Stimulated activated CD4-positive, alpha-beta T cell treated with anti-CD3 and anti-CD28 coated beads, Interleukin-1b, Interleukin-23, amount 100 ng/mL, for 1 hour (primary cell): ENCODE measurements at places on chromosomes 1 and 21.

DNA sequence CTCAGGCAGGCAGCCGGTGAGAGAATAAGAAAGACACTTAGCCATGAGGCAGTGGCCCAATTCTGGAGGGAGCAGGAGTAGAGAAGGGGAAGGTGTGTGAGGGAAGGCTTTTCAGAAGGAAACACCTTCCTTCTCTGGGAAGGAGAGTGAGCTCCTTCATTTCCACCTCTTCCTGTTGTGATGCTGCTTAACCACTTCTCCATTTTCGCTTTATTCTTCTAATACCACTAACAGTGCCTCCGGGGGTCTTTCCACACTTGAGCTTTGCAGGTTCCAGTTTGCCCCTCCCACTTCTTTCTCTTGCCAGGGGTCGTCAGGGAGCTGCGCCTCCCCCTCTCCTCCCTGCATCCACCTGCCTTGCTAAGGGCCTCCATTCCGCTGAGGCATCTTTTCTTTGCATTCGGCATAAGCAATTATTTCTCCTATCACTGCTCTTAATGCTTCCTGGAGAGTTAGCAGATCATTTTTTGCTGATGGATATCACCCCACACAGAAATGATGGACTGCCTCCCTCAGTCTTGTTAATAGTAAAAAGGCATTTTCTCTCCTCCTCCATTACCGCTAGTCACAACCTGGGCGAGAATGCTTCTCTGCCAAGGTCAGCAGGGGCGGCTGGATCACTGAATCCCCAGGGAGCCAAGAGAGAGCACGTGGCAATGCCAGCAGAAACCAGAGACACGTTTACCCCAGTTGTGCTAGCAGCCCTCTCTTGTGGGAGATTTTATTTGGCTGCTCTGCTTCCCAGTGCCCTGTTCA is 74.8 kb downstream of the ELAVL4 start:
- DNase-seq: no peak

- DNase-seq: no peak
Observed at GRCh38 chr1:212291505-212292134, 6.4 kb downstream of the PPP2R5A start.

DNA sequence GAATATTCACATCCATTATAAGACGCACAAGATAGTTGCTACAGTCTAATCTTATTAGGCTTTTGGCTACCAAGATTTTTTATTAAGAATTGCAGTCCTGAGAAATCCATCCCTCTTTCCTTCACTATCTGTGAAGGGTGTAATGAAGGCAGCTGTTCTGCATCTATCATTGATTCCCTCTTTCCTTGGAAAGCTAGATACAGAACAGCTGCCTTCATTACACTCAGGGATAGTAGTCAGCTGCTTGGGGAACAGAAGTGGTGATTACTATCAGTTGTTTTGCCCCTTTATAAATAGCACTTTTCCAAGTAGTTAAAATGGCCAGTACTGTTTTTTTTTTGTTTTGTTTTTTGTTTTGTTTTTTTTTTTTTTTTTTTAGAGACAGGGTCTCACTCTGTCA is 70.2 kb downstream of the IARS2 start:
- DNase-seq: no peak

DNA sequence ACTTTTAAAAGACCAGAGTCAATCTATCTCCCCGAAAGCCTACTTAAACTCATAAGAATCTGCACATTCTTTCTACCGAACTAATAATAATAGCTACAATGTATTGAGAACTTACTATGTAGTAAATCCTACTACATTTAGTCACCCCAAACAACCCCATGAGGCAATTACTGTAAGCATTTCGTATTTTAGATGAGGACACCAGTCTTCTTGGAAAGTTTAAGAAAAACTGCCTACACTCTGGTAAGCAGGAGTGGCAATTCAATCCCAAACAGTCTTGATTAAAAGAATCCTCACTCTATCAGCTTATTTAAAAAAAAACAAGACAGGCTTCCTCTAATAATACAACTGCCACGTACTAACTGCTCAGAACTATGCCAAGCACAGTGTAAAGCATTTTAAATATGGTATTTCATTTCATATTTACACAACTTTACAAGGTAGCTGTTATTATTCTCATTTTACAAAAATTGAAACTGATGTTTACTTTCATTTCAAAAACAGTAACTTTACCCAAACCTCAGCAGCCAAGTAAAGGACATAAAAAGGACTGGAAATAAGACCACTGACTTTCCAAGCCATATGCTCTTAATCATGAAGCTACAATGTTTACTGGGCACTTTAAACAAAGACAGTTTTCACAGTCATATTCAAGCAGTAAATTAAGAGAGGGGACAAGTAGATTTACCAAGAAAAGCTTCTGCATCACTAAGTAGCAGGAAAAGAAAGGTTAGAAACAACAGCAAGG is 13.9 kb downstream of the ARID4B start:
- DNase-seq: no peak

GRCh38 chr1:203089651-203090045 is 3.8 kb upstream of the MYOG start:
- DNase-seq: no peak

DNA sequence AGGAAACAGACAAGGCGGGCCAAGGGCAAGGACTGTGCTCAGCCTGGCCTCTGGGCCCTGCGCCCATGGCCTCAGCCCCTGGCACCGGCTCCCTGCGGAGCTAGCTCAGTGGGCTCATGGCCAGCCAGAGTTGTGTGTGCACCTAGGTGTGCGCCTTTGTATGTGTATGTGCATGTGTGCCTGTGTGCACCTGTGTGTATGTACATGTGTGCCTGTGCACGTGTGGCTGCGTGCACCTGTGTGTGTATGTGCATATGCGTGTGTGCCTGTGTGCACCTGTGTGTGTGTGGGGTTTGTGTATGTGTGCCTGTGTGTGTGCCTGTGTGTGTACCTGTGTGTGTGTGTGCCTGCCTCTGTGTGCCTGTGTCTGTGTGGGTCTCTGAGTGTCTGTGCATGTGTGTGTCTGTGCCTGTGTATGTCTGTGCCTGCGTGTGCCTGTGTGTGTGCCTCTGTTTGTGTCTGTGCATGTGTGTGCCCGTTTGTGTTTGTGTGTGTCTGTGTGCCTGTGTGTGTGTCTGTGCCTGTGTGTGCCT is 7.4 kb downstream of the GPR137B start:
- DNase-seq: no peak

DNA sequence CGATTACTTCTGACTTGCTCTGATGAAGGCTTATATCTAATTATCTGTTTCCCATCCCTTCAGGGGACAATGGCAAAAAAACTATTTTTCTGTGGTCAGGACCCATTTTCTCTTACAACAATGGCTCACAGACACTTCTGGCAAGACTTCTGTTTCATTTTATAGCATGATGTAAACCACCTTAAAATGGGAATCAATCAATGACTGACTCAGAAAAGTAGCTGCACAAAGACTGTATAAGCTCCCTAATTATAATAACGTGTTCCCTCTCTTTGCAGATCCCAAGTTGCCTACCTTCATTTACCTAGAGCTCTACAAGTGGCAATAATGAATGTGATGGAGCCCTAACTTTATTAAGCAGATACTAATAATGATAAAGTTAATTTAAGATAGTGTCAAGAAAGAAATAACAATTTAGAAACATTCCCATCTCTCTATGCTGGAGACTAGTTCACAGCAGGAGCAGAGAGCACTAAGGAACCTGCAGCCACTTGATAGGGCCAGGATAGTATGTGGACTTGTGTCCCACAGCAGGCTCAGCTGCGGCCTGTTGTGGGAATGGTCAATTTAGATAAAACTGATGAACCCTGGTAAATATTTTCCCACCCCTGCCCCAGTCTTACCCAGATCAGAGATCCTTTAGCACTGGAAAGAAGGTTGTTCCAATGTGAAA is 538 bp downstream of the GBP2 start:
- no peak for DNase-seq

DNA sequence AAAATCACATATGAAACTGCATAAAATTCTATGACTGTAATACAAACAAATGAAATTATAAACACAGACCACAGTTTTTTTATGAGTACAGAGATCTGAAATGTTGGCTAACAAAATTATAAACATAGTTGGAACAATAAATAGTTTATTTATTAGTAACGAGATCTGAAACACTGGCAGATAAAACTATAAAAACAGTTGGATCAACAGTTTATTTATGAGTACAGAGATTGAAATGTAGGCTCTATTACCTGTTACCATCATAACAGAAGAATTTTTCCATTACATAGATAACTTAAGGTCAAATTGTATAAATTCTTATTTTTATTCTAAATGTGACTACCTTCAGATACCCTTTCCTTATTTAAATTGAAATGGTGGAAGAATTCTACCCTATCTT is 14.5 kb downstream of the EYA3 start:
- DNase-seq: no peak

GRCh38 chr21:44072111-44072510 is 35.1 kb upstream of the PWP2 start:
- DNase-seq: no peak

DNA sequence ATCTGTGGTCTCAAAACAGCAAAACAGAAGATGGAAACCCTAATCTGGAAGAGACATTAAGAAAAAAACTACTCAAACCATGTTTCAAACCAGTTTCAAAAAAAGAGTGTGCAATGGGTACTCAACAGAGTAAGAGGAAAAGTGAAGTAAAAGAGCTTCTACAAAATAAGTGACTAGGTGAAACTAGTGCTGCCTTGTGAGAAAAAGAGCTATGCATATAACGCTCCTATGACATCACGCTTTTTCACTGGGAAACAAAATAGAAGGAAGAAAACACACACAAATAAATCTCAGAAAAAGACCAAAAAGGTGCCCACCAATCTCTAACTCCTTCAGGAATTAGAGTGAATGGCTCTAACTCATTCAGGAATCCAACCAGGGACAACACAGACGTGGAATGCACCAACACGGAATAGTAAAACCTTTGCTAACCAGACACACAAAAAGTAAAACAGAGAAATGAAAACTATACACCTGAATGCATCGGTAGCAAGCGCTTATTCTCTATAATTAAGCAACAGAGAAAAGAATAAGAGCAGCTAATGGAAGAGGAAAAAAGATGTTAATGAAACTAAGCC is 1.3 kb downstream of the FOXJ3 start:
- DNase-seq: no peak

DNA sequence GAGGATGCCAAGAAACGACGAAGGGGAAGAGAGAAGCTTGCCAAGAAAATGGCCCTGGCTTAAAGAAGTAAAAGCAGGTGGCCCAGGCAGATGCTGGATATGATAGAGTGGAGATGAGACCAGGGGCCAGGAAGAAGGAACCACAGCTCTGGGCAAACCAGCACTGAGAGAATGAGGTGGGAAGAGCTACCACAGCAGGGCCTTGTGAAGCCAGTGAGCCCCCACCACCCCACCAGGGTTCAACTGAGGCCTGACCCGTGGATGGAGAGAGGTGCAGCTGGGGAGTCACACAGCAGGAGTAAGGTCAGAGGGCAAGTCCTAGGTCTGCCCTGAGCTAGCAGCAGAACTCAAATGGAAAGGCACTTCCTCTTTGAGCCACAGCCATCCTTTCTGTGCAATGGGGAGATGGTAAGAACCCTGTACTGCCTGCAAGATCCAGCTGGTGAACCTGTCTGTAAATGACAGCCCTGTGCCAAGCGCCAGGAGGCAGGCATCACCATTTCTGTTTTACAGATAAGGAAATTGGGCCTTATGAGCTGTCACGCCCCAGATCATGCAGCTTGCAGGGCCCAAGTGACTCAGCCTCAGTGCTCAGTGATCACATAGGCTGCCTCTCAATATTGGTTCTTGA is 8.5 kb downstream of the SH3BGRL3 start:
- DNase-seq: no peak

DNA sequence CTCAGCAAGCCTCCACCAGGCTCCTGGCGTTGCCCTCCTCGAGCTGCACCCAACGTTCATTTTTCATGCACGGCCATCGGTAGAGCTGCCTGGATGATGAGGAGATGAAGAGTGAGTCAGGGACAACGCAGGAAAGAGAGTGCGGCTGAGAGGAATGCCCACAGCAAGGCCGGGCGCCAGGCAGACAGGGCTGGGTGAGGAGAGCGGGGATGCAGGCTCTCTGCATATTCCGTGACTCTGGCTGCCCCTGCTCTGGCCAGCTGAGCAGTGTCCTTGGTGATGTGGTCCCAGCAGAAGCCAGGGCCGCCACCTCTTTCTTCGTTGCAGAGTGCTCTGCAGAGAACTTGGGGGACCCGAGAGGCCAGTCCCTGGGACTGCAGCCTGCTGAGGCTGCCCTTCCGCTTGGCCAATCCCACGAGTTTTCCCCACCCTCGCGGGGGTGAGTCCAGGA is 10.8 kb downstream of the UMODL1 start:
- no peak for DNase-seq
